ENCODE measurements at places on chromosomes 5 and 9.
A peak's percentile ranks its signal among the peaks of the same experiment; 100 is the strongest.

GRCh38 chr5:5531371-5531770 lies 108.9 kb downstream of the ICE1 start:
- no peak for DNase-seq

- DNase-seq, result no peak
Measured at GRCh38 chr5:33143405-33144123, 297.2 kb upstream of the TARS1 start.

DNA sequence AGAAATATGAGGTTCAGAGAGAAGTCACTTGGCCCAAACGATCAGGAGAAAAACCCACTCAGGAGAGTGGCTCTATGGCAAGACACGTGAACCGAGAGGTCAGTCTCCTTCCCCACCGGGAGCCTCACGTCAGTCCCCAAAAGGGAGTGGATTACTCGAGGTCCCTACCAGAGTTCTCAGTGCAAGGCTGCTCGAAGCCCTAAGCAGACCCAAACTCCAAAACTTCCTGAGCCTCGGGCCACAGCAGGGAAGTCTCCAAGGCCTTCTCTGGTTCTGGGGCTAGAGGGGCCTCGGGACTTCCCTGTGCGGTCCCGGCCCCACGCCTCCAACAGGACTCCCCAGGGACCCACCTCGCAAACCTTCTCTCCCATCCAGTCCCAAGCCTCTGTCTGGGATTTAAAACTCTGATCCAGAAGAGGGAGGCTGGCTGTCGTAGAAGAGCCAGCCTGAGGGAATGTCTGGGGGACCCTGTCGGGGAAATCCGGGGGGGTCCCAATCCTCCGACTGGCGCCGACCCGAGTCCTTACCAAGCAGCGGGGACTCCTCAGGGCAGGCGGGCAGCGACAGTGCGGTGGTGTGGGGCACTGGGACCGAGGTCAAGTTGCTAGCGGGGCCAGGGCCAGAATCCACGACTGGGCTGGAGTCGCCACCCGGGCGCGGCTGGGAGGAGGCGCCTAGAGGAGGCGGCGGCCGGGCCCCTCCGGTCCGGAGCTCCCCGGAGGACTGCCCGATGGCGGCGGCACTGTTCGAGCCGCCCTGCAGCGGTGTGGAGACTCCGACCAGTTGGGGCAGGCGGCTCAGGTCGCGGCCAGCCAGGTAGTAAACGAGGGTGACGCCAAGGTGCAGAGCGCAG lies 679 bp downstream of the B4GALT1 start:
- DNase-seq, result no peak

- no peak for DNase-seq
Measured at GRCh38 chr5:157497875-157498611, 38.0 kb downstream of the NIPAL4 start.

GRCh38 chr5:40799258-40799657 lies 1.1 kb upstream of the PRKAA1 start:
- no peak for DNase-seq

DNA sequence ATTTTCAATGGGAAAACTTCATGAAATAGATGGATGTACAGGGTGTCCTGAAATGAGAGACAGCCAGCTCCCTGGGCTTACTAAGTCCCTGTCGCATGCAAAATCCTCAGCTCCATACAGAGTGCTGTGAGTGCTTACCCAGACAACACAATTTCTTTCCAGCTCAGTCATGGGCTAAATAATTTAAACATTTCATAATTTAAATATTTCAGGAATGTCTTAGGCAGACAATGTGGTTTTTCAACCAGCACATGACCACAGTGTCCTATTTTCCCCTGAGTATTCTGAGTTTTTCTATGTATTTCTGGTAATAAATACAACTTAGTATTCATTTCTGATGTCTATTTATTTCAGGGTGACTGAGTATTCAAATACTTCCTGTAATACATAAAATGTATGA lies 188.5 kb upstream of the SNX2 start:
- DNase-seq, result peak; percentile 8

DNA sequence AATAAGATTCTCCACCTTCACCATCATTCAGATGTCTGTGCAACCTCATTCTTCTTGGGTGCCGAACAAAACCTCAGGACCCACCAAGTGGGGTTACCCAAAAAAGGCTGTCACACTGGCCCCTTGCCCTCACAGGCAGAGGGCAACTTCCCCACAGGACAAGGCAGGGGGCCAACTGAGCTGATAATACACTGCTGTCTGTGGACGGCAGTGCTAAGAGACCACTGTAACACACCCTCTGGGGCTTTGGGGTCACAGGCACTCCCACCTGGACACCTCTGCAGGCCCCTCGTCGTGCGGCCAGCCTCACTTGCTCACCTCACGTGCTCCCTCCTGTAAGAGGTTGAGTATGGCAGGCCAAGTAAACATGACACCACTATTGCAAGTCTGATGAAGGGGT lies 515.8 kb upstream of the COX7C start:
- no peak for DNase-seq

- DNase-seq, result no peak
Measured at GRCh38 chr9:11931751-11932150, 761.4 kb upstream of the TYRP1 start.

DNA sequence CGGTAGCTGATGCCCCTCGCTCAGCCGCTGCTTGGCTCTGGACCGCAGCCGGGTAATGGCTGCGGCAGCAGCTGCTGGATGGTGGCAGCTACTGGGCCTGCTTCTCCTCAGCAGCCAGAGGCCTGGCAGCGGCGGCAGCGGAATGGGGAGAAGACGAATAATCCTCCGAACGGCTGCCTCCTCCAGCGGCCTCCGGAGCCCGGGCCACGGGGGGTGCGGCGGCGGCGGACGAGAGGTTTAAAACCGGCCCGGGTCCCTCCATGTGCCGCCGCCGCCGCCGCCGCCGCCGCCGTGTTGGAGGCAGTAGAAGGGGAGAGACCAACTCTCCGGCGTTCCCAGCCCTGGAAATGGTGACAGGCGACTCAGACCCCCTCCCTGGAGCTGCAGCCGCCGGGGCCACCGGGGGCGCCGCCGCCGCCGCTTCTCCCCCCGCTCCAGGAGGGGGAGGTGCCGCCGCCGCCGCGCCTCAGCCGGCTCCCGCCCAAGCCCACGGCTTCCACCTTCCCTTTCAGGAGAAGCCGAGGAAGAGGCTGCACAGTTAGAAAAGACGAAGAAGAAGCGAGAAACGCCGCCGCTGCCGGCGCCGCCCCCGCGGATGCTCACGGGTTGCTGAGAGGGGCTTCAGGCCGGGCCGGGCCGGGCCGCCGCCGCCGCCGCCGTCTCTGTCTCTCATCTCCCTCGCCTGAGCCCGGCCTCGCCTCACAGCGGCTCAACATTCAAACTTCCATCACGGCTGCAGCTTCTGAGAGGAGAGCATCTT lies 118.4 kb upstream of the PRSS3 start:
- no peak for DNase-seq

- no peak for DNase-seq
Measured at GRCh38 chr5:140953234-140953633, 13.0 kb upstream of the PCDHAC2 start.

DNA sequence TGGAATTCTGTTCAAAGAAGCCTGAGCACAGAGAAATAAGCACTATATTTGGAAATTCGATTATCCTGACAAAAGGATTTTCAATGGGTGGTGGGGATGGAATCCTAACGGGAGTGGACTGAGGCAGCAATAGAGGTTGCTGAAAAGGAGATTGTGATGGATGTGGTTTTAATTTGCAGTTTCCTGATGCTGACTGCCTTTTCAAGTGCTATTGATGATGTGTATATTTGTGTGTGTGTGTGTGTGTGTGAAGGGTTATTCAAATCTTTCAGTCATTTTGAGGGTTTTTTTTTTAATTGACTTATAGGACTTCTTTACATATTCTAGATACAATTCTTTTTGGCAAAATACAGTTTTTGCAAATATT lies 614.5 kb downstream of the HINT1 start:
- DNase-seq, result no peak

DNA sequence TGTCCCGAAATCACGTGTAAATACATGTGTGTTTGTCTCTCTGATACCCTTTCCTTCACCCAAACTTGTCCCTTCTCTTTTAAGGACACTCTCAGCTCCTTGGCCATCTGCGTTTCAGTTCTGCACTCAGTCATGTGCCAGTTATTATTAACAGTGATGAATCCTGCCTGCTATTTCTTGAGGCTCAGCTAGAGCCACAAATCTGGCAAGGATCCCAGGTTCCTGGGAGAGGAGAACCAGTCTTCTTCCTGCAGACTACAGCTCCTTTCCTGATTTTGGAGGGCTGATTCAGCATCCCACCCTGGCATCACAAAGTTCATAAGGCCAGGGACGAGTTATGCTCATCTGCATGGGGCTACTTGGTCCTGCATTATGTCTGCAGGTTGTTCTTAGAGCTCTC lies 5.6 kb downstream of the MAMDC2 start:
- peak; percentile 30 for DNase-seq

DNA sequence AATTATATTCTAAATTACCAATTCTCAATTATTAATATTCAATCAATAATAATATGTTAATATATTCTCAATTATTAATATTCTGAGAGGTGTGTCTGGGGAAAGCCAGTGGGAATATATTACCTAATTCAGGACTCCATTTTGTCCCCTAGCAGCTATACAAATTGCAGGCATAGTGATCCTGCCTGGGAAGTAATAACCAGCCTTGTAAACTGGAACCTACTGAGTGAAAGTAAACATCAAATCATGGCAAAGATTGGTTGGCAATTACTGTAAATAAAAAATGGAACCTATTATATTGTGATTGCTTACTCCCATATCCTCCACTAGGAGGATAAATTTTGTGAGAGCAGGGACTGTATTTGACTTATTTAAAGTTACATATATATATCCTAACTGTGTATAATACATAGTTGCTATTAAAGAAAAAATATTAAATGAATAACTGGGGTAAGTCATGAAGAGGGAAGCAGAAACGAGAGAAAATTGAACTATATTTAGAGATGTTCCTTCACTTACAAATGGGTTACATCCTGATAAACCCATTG lies 150.5 kb upstream of the ELL2 start:
- DNase-seq, result no peak

DNA sequence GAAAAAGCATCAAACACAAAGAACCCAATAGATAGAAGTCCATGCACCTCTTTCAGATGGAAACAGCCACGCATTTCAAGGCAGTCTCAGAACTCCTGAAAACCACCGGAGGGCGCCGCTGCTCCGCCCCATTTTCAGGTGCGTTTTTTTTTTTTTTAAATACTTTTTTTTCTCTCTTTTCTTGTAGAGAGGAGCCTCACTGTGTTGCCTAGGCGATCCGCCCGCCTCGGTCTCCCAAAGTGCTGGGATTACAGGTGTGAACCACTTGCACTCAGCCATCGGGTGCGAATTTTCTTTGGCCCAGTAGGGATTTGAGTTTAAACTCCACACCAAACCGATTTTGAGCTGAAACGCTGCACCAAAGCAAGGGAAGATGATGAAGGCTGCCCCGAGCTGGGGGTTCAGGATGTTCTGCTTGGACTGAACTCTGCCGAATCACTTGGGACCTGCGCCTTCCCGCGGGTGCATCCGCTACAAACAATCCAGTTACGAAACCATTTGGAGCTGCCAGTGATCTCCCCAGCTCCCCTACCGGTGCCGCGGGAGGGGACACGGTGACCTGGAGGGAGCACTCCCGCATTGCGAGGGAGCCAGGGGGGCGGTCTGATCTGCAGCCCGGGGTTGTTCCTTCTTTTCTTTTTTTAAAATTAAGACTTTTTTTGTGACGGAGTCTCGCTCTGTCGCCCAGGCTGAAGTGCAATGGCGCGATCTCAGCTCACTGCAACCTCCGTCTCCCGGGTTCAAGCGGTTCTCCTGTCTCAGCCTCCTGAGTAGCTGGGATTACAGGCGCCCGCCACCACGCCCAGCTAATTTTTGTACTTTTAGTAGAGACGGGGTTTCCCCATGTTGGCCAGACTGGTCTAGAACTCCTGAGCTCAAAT lies 1.4 kb downstream of the PTGR1 start:
- DNase-seq, result no peak

DNA sequence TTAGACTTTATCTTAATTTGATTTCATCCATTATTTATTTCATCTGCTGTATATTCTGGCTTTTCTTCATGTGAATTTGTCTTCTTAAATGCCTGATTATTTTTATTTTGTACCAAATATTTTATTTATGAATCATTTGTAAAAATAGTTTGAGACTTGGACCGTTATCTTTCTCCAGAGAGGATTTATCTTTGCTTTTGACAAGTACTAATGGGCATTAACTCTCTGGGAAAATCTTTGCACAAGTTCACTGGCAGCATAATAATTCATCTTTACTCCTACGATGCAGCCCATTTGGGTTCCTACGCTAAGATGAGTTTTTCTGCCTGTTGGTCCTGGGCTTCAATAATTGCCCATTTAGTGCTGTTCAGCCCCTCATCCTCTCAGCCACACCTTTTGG lies 131.0 kb upstream of the RORB start:
- no peak for DNase-seq

DNA sequence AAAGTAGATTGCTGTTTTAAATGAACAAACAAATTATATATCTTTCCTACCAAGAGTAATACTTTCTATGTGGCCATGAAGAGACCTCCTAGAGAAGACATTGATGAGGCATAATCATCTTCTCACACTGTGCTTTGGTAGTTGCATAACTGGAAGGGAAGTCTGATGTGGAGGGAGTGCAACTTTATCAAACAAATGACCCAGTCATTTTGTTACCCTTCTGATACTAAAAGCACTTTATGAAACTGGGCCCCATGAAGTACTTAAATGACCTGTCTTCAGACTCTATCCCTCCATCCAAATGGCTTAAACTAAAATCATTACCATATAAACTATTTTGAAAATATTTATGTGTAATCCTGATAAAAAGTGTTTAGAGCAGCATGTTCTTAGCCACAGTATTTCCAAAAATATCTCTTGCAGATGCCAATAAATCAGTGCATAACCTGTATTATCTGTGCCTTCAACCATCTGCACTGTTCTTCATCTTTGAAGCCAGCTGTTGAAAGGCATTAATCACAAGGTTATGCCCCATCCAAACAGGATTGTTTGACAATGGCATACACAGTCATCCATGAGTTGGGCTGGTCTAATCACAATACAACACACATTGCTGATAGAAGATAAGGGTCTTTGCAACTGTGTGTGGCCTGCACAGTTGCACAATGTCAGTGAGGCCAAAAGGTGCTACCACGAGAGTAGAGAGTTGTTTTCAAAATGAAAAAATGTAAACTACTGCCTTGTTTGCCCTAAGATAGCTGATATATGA lies 31.9 kb upstream of the MIER3 start:
- no peak for DNase-seq

- DNase-seq, result no peak
Measured at GRCh38 chr5:180525399-180525798, 31.2 kb downstream of the CNOT6 start.

DNA sequence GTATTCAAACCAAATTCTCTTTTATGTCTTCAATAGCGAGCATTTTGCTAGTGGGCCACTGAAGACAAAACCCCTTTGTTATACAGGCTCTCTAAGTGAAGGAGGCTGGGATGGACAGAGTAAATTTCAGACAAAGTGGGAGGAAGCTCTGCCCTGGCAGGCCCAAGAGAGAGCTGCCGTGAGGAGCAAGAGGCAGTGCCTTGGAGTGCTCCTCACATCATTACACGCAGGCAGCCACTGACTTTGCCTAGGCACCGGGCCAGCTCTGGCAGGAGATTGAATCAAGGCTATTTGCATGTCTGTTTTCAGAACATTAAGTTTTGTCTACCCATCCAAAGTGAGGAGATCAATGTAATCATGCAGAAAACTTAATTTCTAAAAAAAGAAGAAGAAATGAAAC lies 167.7 kb downstream of the CCDC192 start:
- no peak for DNase-seq

- no peak for DNase-seq
Measured at GRCh38 chr9:82763656-82764055, 299.3 kb downstream of the RASEF start.

Measured in AG04450 (cell line).